ENCODE measurements at places on chromosomes 16 and 17.

DNA sequence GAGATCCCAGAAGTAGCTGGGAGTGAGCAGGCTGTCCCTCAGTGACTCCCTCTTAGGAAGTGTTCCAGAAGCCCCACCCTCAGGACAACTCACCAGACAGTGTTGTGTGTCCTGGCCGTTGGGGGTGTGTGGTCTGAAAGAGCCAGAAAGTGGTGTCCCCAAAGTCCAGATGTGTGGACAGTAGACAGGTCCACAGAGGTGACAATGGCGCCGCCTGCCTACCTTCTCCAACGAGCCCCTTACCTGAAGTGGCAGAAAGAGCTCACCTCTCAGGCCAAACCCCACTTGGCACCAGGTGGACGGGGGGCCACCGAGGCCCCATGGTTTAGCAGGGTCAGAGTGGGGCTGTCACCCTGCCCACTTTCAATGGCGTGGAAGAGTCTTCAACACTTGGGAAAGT, 19.9 kb downstream of the C17orf100 start:
- no peak for DNase-seq

GRCh38 chr16:18782697-18783429, 7.3 kb downstream of the RPS15A start:
- DNase-seq, result no peak

- DNase-seq, result no peak
Observed at GRCh38 chr17:81438007-81438659, 42.9 kb downstream of the BAHCC1 start.

DNA sequence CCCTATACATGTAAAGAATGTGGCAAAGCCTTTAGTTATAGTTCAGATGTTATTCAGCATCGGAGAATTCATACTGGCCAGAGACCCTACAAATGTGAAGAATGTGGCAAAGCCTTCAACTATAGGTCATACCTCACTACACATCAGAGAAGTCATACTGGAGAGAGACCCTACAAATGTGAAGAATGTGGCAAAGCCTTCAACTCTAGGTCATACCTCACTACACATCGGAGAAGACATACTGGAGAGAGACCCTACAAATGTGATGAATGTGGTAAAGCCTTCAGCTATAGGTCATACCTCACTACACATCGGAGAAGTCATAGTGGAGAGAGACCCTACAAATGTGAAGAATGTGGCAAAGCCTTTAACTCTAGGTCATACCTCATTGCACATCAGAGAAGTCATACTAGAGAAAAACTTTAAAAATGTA, 42.5 kb downstream of the ZNF267 start:
- no peak for DNase-seq

DNA sequence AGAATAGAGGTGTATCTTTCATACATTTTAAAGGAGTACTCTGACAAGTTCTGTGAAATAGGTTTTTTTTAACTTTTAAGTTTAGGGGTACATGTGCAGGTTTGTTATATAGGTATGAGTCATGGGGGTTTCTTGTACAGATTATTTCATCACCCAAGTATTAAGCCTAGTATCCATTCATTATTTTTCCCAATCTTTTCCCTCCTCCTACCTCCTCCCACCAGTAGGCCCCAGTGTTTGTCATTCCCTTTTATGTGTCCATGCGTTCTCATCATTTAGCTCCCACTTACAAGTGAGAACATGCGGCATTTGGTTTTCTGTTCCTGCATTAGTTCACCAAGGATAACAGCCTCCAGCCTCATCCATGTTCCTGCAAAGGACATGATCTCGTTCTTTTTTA, 175.5 kb downstream of the CYB561 start:
- DNase-seq, result no peak

- DNase-seq, result peak; percentile 73
Observed at GRCh38 chr16:2520097-2520783, at the start of gene AMDHD2. Gene AMDHD2, plus strand, starts transcription at chr16:2520371. Its CDS starts 88 bp downstream, at chr16:2520459.

- DNase-seq, result no peak
Observed at GRCh38 chr17:917391-917811, 62.2 kb downstream of the NXN start.

- DNase-seq, result no peak
Observed at GRCh38 chr17:34592002-34592401, 12.6 kb downstream of the TMEM132E start.

DNA sequence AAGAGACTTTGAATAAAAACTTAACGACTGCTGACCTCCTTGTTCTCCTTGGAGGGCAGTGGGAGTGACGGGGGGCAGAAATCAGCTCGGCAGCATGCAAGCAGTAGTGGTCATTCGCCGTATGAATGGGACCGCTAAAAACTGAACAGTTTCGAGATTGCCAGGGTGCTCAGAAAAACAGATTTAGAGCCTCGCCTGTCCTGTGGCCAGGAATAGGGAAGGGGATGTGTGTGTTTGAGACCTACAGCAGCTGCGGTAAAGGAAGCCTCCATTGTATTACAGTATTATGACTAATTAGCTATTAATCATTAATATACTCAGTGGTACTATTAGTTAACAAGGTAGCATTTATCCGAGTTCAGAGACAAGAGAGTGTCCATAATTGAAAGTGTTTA, 670 bp upstream of the ZNF652 start:
- DNase-seq, result no peak

- peak; percentile 63 for DNase-seq
Observed at GRCh38 chr17:50269477-50270434, 4.5 kb upstream of the TMEM92 start.

DNA sequence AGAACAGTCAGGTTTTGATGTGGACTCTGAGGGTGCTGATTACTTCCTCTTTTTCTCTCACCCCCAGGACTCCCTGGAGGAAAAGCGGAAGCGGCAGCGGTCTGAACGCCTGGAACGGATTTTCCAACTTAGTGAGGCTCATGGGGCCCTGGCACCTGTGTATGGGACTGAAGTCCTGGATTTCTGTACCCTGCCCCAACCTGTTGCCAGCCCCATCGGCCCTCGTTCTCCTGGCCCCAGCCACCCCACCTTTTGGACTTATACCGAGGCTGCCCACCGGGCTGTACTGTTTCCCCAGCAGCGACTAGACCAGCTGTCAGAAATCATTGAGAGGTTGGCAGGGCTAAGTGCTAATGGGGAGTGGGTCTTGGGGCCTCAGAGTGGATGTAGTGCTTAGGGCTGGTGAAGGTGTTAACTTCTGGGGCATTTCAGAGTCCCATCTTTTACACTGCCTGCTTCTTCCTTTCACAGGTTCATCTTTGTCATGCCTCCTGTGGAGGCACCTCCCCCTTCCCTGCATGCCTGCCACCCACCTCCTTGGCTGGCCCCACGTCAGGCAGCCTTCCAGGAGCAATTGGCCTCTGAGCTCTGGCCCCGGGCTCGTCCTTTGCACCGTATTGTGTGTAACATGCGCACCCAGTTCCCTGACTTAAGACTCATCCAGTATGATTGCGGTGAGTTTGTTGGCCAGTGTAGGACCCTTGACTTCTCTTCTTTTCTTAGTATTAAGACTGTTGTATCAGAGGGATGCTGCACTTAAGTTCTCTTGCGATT, 19.1 kb upstream of the PHKG2 start:
- no peak for DNase-seq

- peak; percentile 15 for DNase-seq
Observed at GRCh38 chr16:67594956-67595355, 32.6 kb downstream of the CTCF start.

GRCh38 chr17:56661906-56662305, 68.4 kb downstream of the NOG start:
- no peak for DNase-seq

DNA sequence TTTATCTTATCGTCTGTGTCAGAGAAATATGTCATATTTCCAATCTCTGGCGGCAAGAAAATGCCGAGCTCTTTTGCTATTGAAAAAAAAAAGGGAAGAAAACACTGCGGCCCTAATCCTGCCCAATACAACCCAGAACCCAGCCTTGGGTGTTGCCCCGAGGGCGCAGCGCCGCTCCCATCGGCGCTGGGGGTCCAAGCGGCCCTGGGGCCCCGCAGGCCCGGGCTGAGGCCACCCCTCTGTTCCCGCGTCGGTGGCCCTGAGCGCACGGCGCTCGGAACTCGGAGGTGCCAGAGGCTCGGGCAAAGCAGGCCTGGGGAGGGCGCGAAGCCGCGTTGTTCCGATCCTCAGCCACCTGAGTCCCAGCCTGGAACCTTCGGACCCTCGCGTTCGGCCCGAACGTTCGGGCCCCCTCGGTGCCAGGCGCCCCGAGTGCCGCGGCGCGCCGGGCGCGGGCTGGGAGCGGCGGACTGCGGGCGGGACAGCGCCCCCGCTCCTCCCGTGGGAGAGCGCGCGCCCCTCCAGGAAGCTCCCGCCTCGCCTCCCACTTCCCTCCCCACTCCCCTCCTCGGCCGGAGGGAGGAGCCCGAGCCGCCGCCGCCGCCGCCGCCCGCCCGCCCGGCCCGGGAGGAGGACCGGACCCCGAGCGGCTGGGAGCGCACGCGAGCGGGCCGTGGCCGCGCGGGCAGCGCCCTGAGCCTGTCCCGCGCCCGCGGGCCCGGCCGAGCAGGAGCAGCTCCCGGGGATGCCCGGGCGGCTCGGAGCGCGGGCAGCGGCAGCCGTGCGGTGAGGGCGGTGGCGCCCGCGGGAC, at the start of gene CPNE2:
TSS of gene CPNE2 (plus strand) at position 609 of the 811 bp plus-strand sequence. CDS start 18,160 bp downstream, outside the sequence.
- no peak for DNase-seq

DNA sequence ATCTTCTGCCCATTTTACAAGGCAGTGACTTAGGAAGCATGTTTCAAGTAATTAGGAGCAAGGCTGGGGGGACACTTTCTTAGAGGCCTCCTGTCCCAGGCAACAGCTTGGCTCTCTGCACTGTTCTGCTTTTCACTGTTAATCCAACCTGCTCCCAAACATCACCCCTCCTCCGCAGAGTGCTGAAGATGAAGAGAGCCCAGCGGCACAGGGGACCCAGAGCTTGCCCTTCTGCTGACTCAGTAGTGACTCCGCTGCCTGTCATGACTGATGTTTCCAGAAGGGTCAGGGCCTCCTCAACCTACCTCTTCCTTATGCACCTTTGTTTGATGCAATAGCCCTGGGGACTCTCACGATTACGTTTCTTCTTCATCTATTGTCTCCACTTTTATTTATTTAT, 38.9 kb upstream of the NDRG4 start:
- no peak for DNase-seq

DNA sequence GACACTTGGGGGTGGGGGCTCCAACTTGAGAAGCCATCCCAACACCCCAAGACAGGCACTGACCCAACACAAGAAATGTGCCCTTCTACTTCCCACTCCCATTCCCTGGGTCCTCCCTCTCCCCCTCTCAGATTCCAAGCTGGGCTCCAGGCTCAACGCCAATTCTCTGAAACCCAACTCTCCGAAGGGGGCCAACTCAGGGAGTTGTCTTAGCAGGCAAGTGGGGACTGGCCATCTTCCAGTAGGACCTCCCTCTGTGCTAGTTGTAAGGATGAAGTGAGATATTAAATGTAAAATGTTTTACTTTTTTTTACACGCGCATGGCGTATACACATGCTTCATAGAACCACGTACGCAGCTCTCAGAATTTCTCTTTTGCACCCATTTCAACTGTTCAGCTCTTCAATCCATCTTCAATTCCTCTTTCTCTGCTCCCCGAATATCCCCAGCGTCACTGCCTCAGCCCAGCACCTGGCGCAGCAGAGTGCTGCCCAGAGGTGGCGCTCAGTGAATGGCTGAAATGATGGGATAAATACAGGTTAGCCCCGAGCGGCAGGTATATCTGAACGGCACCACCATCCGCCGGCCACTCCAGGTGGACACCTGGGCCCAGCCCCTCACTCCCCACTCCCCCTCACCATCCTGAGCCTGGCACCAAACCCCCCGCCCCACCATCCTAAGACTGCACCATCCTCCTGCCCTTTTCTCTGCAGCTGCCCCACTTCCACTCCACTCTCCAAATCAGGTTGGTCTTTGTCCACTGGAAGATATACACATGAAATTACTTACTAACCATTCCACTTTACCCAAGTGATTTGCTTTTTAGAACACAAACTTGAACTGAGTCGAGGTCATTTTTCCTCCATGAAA, 43.9 kb upstream of the TNRC6C start:
- DNase-seq, result peak; percentile 3

DNA sequence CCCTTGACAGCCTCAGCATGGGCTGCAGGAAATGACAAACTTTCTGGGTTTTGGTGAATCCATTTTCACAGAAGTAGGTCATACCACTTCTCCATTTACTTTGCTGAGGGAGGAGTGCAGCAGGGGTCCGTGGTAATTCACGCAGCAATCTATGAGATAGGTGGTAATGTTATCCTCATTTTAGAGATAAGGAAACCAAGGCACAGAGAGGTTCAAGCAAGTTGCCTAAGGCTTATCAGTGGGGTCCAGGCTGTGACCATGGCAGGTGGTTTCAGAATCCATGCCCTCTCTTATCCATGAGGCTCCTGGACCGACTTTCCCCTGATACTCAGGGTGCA, 12.6 kb downstream of the TBX4 start:
- no peak for DNase-seq

All from fibroblast of skin of left biceps (primary cell).